Cerebellum (tissue), 4 donors: ENCODE measurements at places on chromosomes 16 and 17.

- no peak for DNase-seq
These were observed 66.9 kb downstream of the PLXDC1 start for GRCh38 chr17:39084558-39084957.

DNA sequence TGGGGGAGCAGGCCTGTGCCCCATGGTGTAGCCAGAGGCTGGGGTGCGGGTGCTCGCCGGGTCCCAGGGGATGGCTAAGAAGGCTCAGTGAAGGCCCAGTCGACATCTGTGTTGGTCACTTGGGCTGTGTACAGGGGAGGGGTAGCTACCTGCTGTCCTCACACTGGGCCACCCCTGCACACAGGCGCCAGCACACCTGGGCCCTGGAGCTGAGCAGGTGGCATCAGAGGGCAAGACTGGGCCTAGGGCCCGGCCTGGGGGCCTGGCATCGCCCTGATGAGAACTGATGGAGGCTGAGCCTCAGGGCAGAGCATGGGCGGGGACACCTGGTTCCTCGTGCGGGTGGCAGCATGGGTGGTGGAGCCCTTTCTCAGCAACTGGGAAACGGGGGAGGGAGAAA lies 870 bp upstream of the CTRB2 start:
- no peak for DNase-seq

DNA sequence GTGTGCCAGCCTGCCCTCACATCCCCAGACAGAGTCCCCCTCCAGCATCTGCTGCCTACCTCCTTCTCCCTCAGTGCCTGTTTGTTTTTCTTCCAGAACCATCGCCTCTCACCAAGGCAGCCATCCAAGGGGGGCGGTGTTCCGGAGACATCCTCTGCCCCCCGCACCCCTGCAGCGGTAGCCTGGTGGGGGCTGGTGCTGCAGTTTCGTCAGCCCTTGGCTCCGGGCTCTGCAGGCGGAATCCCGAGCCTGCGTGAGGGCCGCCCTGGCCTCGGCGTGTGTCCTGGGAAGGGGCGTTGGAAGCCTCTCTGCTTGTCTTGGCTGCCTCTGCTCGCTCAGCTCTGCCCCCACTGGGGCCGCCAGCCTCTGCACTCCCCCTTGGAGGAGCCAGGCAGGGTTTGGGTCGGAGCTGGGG lies 126.0 kb upstream of the CIBAR2 start:
- no peak for DNase-seq

- DNase-seq, result no peak
These were observed 57.2 kb downstream of the NUP93 start for GRCh38 chr16:56787167-56787566.

DNA sequence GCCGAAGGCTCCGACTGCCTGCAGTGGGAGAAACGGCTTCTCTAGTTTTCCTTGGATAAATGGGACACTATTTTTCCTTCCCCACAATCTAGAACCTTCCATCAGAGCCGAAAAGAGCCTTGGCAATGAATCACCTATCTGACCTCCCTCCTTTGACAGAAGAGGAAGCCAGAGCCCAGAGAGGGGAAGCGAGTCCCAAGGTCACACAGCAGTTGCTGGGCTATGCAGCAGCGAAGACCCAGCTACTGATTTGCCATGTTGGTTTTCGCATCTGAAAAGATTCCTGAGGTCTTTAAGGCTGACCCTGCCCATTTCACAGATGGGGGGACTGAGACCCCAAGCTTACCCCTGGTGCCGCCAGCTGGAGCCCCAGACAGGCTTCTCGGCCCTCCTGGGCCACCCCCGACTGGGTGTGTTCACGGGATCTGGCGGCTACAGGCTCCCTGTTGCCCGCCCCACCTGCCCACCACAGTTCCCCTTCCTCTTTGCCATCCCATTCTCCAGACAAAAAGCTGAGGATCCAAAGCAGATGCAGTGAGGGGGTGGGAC lies 45.9 kb downstream of the RAI1 start:
- no peak for DNase-seq
